Fibroblast of the aortic adventitia (primary cell): ENCODE measurements at places on chromosomes 13 and 19.

DNA sequence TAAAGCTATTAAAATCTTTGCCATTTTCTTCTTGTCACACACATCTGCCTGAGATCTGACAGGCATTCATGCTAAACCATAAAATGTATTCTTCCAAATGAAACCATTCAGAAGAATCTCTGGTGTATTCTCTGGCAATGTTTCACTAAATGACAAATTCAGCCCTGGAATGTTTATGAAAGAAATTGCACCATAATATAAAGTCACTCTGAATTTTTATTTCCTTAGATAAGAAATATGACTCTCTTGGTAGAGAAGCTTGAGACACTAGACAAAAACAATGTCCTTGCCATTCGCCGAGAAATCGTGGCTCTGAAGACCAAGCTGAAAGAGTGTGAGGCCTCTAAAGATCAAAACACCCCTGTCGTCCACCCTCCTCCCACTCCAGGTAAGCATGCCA is 14.3 kb downstream of the OLFM4 start:
- no peak for DNase-seq

- peak; percentile 87 for DNase-seq
Measured at GRCh38 chr19:28710278-28710677, 502.7 kb downstream of the UQCRFS1 start.

GRCh38 chr19:42217520-42218437 is at the start of gene DEDD2:
TSS of gene DEDD2 (minus strand) at chr19:42217677. CDS start at chr19:42217007, 670 bp downstream.
- DNase-seq = peak; percentile 97

DNA sequence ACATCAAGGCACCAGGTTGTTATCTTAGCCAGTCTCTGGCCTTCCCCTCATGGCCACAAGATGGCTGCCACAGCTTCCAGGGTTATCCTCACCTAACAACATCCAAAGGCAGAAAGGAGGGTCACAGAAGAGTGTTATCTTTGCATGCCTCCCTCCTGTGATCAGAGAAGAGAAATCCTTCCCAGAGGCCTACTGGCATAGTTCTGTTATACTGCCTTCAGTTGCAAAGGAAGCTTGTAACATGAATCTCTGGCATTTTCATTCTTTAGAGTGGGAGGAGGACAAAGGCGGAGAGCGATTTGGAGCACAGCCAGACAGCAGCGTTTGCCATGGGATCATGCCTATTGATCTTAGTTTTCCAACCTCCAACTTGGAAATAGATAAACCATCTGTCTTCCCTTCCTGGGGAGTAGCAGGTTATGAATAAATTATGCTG is 135.7 kb downstream of the DNAJC15 start:
- DNase-seq = peak; percentile 54

DNA sequence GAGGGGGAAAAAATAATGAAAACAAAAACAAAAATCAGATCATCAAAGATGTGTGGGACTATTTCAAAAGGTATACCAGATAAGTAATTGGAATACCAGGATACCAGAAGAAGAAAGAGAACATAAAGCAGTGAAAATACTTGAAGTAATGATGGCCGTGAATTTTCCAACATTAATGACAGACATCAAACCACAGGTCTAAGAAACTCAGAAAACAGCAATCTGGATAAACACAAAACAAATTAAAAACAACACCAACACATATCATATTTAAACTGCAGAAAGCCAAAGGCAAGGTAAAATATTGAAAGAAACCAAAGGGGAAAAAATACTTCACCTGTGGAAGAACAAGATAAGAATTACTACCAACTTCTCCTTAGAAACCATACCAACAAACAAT is 24.2 kb upstream of the UFM1 start:
- no peak for DNase-seq

- DNase-seq = peak; percentile 88
Measured at GRCh38 chr19:15437355-15438123, 12.2 kb downstream of the WIZ start.

- no peak for DNase-seq
Measured at GRCh38 chr19:3053218-3053621, 9.1 kb downstream of the TLE5 start.

- peak; percentile 37 for DNase-seq
Measured at GRCh38 chr19:17475541-17476115, 5.3 kb downstream of the SLC27A1 start.

GRCh38 chr13:22596171-22596863 is 584.5 kb upstream of the SGCG start:
- peak; percentile 15 for DNase-seq

- no peak for DNase-seq
Measured at GRCh38 chr19:14401468-14402195, 17.5 kb downstream of the DDX39A start.

DNA sequence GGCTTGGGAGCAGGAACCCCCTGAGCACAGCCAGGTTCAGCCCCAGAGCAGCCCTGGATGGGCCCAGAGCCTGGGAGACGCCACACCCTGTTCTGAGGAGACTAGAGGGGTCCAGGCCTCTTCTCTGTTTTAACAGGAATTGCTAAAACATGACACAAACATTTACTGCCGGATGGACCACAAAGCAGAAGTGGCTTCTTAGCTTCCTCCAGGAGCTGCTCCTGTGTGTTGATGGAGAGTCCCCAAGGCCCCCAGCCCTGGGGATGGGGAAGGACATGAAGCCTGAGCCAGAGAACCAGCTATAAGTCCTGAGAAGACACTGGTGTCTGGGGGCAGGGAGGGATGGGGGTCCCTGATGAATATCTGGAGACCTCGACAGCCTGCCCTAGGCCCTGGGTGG is 14.6 kb downstream of the CEACAM3 start:
- no peak for DNase-seq
